NCI-H2171 treated with DMSO at 0.1 percent for 48 hours (cell line): ENCODE measurements at places on chromosomes 6 and 20.
A peak's percentile ranks its signal among the peaks of the same experiment; 100 is the strongest.

- DNase-seq: no peak
Measured at GRCh38 chr6:131225127-131225526, 89.9 kb downstream of the AKAP7 start.

- DNase-seq: peak; percentile 50
Measured at GRCh38 chr6:28537509-28538140, 11.9 kb downstream of the GPX5 start.

DNA sequence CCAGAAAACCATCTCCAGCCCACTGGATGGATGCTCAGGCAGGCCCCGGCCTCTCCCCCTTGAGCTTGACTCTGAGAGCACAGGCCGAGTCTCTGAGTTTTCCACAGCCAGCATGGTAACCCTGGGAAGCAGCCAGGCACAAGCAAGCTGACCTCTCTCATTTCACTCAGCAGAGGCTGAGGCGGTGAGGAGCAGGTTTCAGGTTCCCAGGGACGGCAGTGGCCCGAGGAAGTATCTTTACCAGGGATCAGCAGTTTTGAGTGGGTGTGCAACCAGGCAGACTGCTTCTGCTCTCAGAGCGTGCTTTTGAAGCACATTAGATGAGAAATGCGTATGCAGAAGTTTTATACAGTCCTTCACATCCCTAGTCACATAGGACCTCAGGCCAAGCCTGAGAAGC is 12.6 kb downstream of the HCK start:
- DNase-seq: no peak

DNA sequence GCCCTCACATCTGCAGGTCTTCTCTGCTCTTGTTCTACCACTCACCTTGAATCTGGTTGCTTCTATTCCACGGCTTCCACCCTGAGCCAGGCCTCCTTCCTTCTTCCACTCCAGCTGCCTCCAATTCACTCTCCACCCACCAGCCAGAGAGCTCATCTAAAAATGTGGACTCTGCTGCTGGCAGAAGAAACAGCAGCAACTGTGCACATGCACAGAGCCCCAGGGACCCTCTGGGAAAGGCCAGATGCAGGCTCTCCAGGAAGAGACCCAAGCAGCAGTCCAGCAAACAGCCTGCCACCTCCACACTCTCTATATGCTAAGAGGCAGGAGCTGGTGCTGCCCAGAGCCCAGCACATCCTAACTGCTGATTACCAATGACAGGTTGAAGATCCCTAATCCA is 162.6 kb upstream of the TOP1 start:
- no peak for DNase-seq

GRCh38 chr20:24632581-24632980 is 163.2 kb downstream of the SYNDIG1 start:
- peak; percentile 69 for DNase-seq
